ENCODE measurements at places on chromosomes 12 and 14.

GRCh38 chr12:92080911-92081285, 64.7 kb downstream of the BTG1 start:
- DNase-seq: no peak

DNA sequence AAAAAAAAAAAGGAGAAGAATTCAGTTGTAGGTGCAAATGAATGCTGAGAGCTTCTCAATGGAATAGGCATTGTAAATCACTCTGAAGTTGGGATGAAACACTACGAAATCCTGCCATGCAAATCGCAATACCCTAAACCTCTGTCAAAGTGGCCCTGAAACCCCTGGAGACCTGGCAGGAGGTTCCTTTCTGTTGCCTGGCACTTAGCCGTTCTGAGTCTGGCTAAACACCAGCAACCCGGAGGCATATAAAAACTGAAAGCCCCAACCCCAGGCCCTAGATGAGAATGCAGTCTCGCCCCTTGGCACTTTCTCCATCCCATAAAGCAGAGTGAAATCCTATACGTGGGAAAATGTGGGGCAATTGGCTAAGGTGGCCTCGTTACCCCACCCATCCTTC, 151.5 kb upstream of the PARP11 start:
- DNase-seq: no peak

- no peak for DNase-seq
These were observed 9.3 kb downstream of the RILPL2 start for GRCh38 chr12:123427036-123427769.

DNA sequence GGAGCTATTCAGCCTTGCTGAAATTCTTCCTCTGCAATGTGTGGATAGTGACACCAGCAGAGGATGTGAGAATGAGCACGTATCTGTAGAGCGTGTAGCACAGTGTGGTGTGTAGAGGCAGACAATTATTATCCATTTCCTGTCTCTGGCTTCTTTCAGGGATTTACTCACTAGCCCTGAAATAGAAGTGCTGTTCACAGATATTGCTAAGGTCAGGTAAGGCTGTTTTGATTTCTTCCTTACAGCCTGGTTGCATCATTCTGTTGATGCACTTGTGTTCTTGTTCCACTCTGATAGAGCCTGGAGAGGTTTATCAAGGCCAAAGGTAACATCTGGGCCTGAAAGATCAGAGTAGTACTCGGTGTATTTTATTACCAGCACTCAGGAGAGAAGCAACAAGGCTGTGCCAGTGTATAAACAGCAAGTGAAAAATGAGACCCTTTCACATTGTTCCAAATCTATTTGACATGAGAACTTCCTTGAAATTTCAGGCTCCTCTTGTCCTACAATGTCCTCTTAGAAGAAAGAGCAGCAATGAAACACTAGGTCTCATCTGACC, 16.7 kb downstream of the ARG2 start:
- no peak for DNase-seq

- DNase-seq: no peak
These were observed 36.2 kb upstream of the FERMT2 start for GRCh38 chr14:52987042-52987441.

DNA sequence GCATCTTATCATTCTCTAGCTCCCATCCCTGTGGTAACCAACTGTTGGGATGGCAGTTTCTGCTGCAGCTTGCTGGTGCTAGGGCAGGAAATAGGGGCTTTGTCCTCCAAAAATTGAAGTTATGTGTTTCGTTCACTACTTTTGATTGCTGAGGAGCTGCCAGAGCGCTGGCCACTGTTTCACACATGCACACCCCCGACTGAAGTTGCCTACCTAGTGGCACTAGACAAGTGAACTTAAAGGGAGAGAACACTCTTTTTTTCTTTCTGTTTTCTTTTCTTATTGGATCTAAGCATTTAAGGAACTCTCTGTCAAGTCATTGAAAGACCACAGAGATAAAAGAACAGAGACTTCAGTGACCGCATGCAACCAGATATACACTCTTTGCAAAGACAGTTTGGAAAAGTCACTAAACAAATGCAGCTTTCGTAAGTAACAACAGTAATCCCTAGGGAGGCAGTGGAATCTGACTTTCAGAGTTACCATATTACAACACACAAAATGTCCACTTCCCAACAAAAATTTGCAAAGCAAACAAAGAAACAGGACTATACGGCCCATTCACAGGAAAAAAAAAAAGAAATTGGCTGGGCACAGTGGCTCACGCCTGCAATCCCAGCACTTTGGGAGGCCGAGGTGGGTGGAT, 12.0 kb downstream of the TFCP2 start:
- DNase-seq: no peak

DNA sequence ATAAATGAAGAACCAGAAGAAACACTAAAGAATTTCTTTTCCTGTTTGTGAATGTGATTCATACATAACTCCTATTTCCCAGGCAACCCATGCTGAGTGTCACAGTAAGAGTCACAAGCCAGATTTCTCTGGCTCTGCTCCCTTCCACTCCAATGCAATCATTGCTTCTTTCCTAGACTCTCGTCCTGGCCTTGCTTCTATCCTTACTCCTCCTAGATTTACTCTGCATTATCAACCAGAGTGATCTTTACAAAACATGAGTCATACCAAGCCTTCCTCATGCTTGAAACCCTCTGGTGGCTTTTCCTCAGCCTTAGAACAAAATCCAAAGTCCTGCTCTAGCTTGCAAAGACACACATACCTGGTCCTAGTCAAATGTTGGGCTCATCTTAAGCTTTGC, 13.3 kb downstream of the IL22 start:
- no peak for DNase-seq

DNA sequence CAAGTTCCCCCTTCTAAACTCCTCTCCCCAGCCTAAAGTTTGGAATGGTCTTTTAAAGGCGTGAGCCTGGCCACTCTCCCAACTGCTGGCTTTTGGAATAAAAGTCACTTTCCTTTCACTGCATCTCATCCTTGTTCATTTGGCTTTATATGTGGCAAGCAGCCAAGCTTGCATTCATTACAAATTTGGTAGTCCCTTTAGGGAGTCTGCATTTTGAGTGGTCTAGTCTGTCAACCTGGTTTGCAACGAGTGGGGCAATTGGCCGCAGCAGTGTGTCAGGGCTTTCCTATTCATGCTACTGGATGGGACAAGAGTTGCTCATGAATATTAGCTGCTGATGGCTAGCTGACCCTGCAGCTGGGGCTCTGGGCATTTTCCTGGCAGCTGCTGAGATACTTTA, 57.0 kb downstream of the CATSPERB start:
- DNase-seq: no peak

- DNase-seq: no peak
These were observed 18.3 kb upstream of the LRP1-AS start for GRCh38 chr12:57165741-57166140.

Measured in stimulated activated CD8-positive, alpha-beta memory T cell treated with anti-CD3 and anti-CD28 coated beads, Interleukin-4, amount 100 ng/mL, for 1 hour (primary cell).